ENCODE measurements at places on chromosomes 3 and 15.

- DNase-seq: peak; percentile 16
These were observed 57.2 kb downstream of the SEC22A start for GRCh38 chr3:123258811-123259420.

DNA sequence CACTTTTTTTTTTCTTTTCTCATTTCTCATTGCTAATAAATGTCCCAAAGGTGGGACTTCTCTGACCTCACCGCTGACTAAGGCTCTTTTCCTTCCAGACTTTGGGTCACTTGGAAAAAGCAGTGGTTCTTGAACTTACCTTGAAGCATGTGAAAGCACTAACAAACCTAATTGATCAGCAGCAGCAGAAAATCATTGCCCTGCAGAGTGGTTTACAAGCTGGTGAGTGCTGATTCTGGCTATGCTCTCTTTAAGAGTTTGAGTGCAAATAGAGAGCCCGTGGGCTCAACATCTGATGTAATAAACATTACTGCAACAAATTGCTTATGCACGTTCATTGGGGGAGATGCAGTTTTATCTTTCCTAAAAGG, 2.0 kb downstream of the BHLHE40 start:
- DNase-seq: no peak

DNA sequence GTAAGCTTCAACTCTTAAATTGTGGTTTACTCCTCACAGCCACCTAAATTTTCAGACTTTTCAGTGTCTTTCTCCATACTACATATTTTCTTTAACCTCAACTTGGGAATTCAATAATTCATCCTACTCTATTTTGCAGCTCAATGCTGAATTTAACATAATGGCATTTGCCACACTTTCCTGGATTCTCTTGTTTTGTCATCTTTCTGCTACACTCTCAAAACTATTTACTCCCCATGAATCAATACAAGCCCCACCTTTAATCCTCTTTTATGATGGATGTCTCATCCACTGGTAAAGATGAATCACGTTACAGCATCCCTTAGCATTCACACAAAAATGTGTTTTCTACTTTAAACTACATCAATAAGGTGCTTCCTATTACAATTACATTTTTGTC, 19.6 kb upstream of the CHMP2B start:
- DNase-seq: no peak

DNA sequence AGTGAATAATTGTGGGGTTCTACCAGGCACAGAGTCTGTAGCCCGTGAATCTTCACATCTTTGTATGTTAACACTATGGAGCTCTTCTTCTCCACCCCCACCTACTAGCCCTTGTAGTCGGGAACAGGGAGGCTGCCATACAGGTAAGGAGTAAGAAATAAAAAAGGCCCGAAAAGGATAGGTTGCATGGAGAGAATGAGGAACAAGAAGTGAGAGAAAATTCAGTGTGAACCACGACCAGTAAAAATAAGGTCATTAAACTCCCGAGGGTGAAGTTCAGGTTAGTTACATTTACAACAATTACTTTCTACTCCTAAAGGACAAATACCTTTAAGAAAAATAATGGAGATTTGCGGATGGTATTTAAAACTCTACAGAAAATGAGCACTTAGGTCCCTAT, 53.3 kb downstream of the OSBPL10 start:
- DNase-seq: no peak

- no peak for DNase-seq
These were observed 871 bp downstream of the MAP1A start for GRCh38 chr15:43518197-43518761.

DNA sequence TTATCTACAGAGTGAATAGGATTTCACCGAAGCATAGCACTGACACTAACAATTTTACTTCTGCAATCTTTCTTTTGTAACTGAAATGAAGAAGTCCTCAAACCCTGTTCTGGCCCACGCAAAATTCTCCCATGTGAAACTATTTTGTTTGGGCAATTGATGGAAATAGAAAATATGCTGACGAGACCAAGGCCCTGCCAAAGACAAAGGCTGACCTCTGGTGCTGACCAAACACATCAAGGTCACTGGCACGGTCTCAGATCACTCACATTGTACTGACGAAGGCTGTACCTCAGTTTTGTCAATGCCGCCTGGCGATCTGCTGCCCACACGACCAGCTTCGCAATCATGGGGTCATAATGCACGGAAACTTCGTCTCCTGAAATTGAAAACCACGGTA, 58.4 kb upstream of the DCUN1D1 start:
- DNase-seq: no peak

GRCh38 chr3:42894698-42895579, 11.0 kb upstream of the ZNF662 start:
- no peak for DNase-seq

- no peak for DNase-seq
These were observed 810 bp upstream of the MEF2A start for GRCh38 chr15:99565049-99565298.

All from NCI-H460 (cell line).